HEK293T (cell line): ENCODE measurements at places on chromosomes 3 and 15.

DNA sequence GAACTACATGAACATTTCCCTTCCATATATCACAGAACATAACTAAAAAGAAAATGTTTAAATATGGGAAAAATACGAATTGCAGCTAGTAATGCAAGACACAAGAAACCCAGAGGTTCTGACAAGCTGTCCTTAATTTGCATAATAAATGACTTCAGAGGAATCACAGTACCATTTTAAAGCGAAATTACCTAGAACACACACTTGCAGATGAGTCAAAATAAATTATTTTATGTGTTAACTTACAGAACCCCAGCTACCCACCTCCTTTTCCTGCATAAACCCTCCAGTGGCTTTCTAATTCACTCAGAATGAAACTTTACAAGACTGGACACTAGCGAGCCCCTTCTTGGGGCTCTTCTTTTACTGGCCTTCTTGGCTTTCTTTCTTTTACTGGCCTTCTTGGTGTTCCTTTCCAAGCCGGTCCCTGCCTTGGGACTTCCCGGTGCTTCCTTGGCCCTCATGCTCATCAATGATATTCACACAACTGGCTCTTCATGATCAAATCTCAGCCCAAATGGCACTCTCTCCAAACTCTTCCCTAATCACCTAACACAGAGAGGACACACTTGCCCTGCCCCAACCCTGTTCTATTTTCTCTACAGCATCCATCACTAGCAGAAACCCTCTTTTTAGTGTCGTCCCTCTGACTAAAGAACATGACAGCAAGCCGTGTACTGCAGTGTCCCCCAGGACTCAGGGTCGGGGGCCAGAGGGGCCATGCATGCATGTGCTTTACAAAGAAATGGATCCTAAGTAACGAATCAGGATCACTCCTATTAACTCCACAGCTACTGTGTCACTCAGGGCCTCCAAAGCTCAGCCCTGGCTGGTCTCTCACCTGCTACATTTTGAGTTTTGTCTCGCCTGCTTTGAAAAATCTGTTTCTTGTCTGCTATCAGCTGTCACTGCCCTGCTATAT lies 4.8 kb downstream of the CHSY1 start:
- DNase-seq: no peak

- no peak for DNase-seq
These were observed 150.7 kb upstream of the NR2E3 start for GRCh38 chr15:71659730-71660067.

- DNase-seq: no peak
These were observed 881.8 kb upstream of the NR2F2 start for GRCh38 chr15:95448531-95449229.

DNA sequence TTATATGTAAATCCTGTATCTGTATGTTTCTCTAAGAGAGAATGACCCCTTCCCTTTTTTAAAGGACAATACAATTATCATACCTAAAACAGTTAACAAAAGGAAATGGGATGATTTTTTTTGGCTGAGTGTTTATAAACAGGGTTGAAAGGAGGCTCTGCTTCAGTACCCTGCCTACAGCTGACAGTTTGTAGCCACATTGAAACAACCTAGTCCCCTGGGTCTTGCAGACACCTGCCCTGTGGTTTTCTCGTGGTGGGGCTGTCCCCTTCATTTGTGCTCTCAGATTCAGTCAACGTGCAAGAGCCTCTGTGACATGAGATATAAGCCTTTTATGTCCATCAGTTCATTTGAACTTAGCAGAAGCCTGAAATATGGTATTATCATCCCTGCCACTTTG lies 2.3 kb upstream of the HMCES start:
- DNase-seq: no peak

DNA sequence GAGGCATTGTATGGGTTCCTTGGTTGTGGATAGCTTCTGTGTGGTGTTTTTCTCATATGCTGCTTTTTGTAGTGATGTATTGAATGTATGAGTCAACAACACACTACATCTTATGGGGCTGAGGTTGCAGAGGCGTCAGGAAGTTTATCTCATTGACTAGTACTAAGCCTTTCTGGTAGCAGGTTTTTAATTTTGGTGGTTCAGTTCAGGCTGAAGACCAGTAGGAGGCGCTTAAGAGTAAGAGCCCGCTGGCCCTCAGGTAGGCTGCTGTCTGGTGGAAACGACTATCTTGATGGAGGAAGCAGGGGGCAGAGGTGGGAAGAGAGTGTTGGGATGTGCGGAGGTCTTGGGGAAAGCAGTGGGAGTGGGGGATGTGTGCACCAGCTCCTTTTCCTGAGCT lies 62.4 kb downstream of the RTP4 start:
- no peak for DNase-seq

DNA sequence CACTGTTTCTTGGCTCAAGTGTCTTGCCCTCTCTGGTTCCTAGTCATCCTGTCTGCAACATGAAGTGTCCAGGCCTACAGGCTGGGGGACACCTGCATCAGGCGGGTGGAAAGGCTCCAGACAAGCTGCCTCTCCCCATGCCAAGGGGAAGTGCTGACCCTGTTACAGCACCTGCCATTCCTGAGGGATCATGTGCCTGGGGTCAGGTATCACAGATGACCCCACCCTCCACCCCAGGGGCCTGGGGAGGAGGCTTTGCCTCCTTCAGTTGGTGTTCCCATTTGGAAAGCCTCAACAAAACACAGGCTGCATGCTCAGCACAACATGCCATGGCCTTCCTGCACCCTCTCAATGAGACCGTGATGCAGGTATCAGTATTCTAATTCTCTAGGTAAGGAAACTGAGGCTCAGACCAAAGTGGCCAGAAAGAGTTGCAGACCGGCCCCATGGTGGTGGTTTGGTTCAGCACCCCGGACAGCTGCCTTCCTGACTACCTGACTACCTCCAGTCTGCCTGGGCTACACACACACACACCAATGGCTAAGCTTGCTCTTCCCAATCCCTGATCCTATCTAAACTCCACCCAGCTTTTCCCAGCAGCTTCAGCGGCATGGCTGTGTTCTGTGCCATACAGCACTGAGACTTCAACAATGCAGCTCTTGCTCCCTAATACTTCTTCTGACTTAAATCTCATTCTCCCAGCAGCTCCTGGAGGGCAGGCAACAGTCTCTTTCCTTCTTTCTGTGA lies 69.7 kb upstream of the LINGO1 start:
- DNase-seq: peak; percentile 65

- no peak for DNase-seq
These were observed 29.7 kb downstream of the SOX2 start for GRCh38 chr3:181741417-181741816.

- DNase-seq: no peak
These were observed 154.3 kb upstream of the TRIM42 start for GRCh38 chr3:140523600-140523999.

- DNase-seq: no peak
These were observed 27.6 kb downstream of the XYLB start for GRCh38 chr3:38374221-38374620.

DNA sequence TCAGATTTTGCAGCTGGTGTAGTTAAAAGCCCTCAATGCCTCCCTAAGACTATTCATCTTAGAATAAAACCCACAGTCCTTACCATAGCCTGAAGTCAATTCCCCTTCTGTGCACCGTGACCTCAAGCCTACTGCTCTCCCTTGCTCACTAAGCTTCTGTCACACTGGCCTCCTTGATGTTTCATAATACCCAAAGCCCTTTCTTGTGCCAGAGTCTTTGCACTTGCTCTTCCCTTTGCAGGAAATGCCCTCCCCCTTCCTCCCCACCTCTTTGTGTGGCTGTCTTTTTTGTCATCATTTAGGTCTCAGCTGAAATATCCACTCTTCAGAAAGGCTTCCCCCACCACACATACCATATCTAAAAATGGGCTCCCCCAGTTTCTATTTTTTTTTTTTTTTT lies 4.2 kb upstream of the PLEKHO2 start:
- no peak for DNase-seq
